Stomach (tissue), 19 donors: ENCODE measurements at places on chromosomes 12 and 14.

- H3K4me3 ChIP-seq, result peak within 1 kb of the TSS; percentile 47
- peak; percentile 94 for DNase-seq
- H3K4me1 ChIP-seq, result peaks cover 13% of the 10 kb centered on the region
Measured at GRCh38 chr14:59576332-59577294, at the start of gene CCDC175. Gene CCDC175, minus strand, starts transcription at chr14:59576812. Its CDS starts 37 bp downstream, at chr14:59576775.

DNA sequence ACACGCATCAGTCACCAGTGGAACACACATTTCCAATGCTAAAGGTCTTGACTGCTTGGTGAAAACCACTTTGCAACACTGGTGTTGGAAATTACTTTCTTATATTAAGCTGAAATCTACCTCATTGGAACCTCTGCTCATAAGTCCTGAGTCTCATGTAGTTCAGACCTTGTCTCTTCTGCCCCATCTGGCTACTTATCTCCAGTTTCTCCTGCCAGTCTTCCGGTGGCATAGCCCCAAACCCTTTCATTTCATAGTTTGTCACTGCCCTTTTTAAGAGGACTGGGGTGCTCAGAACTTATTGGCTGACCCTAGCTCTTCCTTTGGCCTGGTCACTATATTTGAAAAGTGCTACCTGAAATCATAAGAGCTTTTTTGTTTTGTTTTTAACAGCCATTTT is 43.7 kb downstream of the HELB start:
- DNase-seq, result no peak
- peaks cover 62% of the 10 kb centered on the region for H3K36me3 ChIP-seq
- no peaks in the 10 kb centered on the region for H3K27me3 ChIP-seq

- no peaks in the 10 kb centered on the region for H3K36me3 ChIP-seq
- H3K27ac ChIP-seq, result no peak overlapping the region
- H3K27me3 ChIP-seq, result no peaks in the 10 kb centered on the region
- peaks cover 67% of the 10 kb centered on the region for H3K4me1 ChIP-seq
- no peak overlapping the region for H3K4me3 ChIP-seq
Measured at GRCh38 chr14:24278424-24278823, 7.0 kb upstream of the RABGGTA start.

- H3K27ac ChIP-seq, result no peak overlapping the region
- H3K4me3 ChIP-seq, result no peak overlapping the region
- H3K27me3 ChIP-seq, result peaks cover 18% of the 10 kb centered on the region
- H3K4me1 ChIP-seq, result peaks cover 43% of the 10 kb centered on the region
Measured at GRCh38 chr14:73234029-73234428, 3.3 kb upstream of the PAPLN start.
